Forelimb muscle (tissue), 1 donor: ENCODE measurements at places on chromosomes 5 and 9. TPM values are rescaled to one million over a fixed set of nuclear protein-coding genes. Genes with fewer than 3 reads are reported as not detected.

Gene DND1
- not detected for polyA plus RNA-seq

Gene NME5
- 0.85 TPM for polyA plus RNA-seq

Gene OBP2B
- polyA plus RNA-seq: not detected

Gene DPYSL3
- polyA plus RNA-seq: 95.7 TPM

Gene GARIN3
- not detected for polyA plus RNA-seq

Gene PITX1
- polyA plus RNA-seq: 17.8 TPM

Gene NUTM2G
- polyA plus RNA-seq: 0.82 TPM

Gene PAPPA
- polyA plus RNA-seq: 0.49 TPM

Gene RAI14
- 19.7 TPM for polyA plus RNA-seq

Gene SPINK5
- polyA plus RNA-seq: not detected

Gene GPR150
- not detected for polyA plus RNA-seq

Gene PCDHGA9
- 3.3 TPM for polyA plus RNA-seq

Gene BASP1
- polyA plus RNA-seq: 27.0 TPM

Gene HBEGF
- polyA plus RNA-seq: 25.8 TPM
